ENCODE measurements at places on chromosomes 13 and 19.

DNA sequence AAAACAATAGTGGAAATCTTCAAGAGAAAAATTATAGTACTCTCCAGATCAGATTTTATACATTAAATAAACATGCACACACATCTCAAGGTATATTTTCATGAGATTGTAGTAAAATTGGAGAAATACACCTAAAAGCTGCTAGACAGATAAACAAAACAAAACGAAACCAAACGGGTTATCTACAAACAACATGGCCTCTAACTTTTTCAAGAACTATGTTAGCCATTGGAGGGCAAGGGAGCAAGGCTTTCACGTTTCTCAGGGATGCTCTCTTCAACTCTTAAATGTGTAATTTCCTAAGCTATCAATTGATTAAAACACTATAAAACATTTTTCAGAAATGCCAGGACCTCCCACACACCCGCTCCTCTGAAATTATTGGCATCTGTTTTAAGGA, 1262.4 kb upstream of the PCDH20 start:
- DNase-seq, result no peak

DNA sequence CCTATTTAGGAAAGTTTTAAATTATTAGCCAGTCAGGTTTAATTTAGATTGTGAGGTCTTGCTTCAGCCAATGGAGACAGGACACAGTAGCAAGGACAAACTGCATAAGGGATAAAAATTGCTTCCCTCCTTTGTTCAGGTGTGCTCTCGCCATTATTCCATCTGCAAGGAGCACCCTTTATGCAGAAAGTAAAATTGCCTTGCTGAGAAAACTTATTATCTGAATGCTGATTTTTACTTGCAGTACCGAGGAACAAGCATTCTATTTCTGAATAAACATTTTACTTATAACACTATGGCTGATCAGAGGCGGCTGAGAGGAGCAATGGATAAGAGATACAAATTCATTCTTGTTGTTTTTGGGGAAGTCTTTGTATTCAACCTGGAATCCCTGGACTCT, 8.0 kb downstream of the CYP4F22 start:
- DNase-seq, result no peak

GRCh38 chr19:5036698-5037563, 68.0 kb downstream of the KDM4B start:
- no peak for DNase-seq

DNA sequence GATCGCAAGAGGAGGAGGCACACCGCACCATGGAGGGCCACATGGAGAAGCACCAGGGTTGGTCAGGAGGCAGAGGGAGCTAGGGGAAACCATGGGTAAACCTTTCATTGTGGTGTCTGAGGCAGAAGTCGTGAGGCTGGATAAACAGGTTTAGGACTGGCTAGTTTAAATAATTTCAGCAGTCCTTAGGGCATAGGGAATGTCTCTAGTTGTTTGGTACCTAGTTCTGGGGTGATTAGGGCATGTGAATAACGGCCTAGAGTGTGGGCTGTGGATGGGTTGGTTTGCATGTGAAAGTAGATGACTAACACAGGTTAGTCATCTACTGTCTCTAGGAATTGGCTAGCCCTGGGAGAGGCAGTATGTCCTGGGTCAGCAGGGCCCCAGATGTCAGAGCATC, 102.3 kb downstream of the STOML3 start:
- no peak for DNase-seq

DNA sequence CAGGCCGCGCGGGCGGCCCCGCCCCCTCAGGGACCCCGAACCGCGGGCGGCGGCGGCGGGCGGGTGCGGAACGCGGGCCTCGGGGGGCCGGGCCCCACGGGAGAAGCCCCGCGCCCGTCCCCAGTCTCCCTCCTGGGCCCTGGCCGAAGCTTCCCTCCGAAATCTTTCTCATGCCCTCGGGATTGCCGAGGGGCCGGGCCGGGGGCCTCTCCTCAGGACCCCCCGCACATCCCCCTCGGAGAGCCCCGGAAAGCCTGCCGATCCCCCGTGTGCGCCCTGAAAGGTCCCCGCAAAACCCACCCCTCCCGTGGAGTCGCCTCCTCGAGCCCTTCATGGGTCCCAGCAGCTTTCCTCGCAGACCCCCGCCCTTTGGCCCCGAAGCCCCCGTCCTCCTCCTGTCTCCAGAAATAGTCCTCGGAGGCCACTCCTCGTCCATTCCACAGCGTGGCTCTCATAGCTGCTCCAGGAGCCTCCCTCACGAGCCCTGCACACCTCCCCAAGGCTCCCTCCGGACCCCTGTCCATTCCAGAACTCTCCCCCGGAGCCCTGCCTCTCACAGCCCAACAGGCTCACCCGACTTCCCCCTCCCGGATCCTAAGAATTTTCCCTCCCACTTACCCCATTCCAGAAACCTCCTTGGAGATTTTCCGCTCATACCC, 555 bp downstream of the SAMD4B start:
- DNase-seq, result no peak

GRCh38 chr13:23325191-23325590, 108.3 kb downstream of the SACS start:
- DNase-seq, result no peak

DNA sequence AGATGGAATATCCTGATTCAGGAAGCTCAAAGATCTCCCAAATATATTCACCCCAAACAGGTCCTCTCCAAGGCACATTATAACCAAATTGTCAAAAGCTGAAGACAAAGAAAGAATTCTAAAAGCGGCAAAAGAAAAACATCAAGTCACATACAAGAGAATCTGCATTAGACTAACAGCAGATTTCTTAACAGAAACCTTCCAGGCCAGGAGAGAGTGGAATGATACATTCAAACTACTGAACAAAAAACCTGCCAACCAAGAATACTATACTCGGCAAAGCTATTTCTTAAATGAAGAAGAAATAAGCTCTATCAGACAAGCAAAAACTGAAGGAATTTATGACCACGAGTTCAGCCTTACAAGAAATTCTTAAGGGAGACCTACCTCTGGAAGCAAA, 120.6 kb upstream of the WASF3 start:
- DNase-seq, result no peak

DNA sequence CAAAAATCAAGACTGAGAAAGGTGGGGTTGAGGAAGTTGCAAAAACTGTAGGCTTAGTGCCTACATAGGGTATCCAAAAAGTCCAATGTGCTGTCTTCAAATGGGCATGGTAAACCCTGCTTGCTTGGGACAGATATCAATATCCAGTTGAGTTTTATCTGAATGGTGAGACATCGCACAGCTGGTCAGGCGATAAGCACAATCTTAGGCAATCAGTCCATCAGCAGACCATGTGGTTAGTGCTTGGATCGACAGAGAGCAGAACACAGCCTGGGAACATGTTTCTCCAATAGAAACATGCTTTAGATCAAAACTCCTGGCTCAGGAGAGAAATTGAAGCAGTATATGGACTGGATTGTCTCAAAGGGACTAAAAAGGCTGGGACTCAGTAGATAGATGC, 151.3 kb upstream of the IPO5 start:
- DNase-seq, result no peak

- DNase-seq, result no peak
These were observed 43.3 kb upstream of the C13orf46 start for GRCh38 chr13:114017028-114017630.

DNA sequence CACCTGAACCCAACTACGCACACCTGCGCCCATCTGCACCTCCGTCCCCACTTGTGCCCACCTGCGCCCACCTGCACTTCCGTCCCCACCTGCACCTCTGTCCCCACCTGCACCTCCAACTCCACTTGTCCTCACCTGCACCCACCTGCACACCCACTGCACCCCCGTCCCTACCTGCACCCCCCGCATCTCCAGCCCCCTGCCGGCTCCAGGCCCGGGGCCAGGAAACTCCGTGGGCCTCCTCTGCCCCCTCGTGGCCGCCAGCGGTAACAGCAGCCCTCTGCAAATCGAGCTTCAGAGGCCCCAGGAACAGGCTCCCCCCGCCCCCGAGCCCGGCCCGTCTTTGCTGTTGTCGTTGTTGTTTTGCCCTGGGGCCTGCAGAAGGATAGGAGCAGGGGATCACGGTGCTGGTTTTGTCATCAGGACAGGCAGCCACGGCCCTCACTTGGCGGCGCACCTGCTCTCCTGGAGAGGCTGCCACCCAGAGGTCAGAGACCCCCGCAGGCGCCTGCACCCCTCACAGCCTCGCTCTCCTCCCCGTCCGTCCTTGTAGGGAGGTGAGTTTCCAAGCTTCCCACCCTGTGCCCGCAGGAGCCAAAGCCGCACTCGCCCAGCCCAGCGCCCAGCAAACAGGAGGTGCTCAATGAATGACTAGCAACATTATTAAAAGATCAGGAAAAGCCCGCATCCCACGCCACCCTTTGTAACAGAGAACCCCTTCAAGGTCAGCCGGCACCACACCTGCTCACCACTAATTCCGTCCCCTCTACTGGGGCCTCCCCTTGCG, 65.4 kb downstream of the GNG7 start:
- peak; percentile 54 for DNase-seq

Data from neuronal stem cell (in vitro differentiated cells).